ENCODE measurements at places on chromosomes 13 and 19.

DNA sequence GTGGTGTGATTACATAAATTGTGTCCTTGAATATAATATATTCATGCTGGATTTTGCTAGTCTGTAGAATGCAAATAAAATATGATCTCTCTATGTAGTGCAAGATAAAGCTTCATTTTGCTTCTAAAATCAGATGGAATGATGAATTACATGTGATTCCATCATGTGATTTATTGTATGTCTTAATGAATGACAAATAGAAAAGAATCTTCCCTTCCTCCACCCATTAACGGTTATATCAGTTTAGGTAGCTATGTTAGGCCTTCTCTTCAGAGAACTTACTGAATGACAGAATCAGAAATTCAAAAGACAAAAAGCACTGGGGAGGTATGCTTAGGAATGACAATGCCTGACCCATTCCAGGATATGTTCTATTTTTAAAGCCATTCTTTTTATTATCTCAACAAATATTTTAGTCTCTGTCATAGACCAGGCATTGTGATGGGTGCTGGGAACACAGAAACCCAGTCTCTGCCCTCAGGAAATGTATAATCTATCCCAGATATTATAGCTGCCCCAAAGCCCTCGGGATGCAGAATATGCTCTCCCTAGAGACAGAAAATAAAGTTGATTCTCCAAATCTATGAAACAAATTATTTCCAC is 90.6 kb downstream of the TEX26 start:
- no peak for DNase-seq

- no peak for DNase-seq
Measured at GRCh38 chr19:19075126-19075525, 11.3 kb downstream of the SLC25A42 start.

- no peak for DNase-seq
Measured at GRCh38 chr19:6476155-6476895, 5.3 kb downstream of the DENND1C start.

DNA sequence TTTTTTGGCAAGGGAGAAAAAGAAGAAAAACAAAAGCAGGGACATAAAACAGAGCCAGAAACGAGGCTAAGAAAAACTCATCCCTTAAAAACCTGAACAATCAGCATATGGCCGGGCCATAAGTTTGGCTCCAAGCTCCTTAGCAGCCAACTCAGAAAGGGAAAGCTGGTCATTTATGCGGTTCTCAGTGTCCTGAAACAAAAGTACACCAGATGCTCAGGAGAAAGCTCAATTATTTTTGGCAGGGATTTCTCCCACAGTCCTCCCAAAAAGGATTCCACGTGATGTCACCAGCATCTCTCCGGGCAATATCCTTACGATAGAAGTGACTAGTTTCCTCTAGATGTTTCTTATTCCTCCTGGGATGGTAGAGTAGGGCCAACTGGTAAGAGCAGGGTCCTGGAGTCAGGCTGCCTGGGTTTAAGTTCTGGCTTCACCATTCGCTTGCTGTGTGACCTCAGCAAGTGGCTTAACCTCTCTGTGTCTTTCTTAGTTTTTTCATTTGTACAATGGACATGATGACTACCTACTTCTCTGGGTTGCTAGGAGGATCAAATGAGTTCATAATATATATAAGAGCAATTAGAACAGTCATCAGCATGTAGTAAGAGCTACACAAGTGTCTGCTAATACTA is 34.0 kb downstream of the PIN1 start:
- no peak for DNase-seq

DNA sequence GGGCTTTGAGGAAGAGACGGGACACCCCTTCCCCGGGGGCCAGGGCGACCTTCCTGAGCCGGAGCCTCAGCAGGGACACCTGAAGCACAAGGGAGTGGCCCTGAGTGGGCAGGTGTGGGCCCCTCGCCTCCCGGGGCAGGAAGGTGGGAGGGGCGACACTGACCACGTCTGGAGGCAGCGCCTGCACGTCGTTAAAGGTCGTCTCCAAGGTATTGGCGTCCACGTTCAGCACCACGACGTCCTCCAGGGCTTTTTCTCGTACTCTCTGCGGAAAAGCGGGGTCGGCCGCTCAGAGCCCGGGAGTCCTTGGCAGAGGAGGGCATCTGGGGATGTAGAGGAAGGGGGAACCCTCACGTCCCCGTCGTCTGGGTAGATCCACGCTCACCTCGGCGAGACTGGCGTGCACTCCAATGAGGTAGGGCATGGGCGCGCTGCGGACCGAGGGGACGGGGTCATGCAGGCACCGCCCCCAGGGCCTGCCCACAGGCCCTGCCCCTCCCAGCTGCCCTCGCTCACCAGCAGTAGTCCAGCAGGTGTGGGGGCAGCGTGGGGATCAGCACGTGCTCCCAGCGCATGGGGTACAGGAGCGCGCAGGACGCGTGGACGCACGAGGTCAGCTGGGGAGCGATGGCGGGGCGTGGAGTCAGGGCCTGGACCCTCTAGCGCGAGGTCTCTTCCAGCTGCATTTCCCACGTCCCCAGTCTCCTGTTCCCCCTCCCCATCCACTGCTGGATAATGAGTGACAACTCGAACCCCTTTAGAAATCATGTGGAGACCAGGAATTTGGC is 6.1 kb downstream of the DENND1C start:
- no peak for DNase-seq

GRCh38 chr13:65453982-65454381 is 1776.2 kb downstream of the PCDH9 start:
- peak; percentile 48 for DNase-seq

GRCh38 chr13:69585656-69586055 is 522.0 kb upstream of the ATXN8OS start:
- no peak for DNase-seq

- no peak for DNase-seq
Measured at GRCh38 chr19:39446365-39447084, 1.1 kb downstream of the SUPT5H start.

GRCh38 chr19:31315652-31316051 is 33.6 kb downstream of the TSHZ3 start:
- no peak for DNase-seq

DNA sequence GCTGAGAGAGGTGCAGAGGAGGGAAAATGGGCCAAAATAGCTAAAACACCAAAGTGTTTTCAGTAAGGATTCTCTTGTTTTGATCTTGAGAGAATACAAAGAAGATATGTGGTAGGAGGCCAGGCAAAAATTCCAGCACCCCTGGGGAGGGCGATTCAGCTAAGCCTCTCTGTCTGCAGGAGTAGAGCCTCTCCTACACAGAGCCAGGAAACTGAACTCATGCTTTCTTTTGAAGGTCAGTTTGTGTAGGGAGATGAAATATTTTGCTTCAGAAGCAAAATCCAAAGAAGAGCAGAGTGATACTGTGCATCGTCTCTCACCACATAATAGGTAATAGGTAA is 565.0 kb downstream of the FGF9 start:
- DNase-seq, result no peak

DNA sequence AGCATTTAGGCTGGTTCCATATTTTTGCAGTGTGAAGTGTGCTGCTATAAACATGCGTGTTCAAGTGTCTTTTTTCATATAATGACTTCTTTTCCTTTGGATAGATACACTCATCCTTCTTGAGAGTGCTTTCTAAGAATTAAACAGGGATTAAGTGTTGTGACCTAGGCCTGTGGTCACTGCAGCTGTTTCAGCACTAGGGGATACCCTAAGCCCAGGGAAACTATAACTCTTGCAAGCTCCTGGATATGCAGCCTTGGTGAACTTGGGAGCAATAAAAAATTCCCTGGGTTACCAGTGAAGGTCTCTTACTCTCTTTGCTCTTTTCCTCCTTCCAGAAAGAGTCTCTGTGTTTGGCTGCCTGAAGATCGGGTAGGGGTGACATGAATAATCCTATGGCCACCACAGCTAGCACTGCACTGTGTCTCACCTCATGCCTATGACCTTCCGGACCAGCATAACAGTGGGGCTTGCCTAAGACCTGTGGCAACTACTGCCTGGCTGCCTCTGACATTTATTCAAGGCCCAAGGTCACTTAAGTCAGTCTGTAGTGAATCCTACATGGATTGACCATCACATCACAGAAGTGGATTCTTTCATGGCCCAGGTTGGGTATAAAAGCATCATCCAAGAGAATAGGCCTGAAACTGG is 799.7 kb downstream of the DACH1 start:
- DNase-seq, result no peak

DNA sequence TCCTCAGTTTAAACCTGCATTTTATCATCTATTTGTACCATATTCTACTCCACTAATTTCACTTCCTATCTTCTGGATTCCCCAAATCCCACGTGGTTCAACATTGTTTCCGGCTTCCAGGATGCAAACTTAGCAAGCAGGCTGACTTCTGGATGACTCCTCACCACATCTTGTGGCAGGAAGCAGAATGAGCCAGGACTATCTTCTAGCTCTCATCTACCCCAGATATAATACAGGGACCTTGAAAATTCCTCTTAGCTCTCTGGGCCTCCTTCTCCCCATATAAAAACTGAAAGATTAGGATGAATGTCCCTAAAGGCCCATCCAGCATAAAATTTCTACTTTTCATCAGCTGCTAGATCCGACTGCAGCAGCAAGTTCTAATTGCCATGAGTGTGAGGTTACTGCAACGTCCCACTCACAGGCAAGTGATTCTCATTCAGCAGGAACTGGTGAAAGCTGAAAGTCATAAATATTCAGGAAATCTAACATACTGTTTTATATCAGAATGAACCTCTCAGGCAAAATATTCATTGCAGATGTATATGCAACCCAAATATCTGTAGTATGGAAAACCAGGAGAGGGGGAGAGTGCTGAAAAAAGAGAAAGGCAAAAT is 93.4 kb downstream of the KCTD12 start:
- DNase-seq, result peak; percentile 31

- DNase-seq, result no peak
Measured at GRCh38 chr13:60753641-60754040, 356.6 kb downstream of the TDRD3 start.

DNA sequence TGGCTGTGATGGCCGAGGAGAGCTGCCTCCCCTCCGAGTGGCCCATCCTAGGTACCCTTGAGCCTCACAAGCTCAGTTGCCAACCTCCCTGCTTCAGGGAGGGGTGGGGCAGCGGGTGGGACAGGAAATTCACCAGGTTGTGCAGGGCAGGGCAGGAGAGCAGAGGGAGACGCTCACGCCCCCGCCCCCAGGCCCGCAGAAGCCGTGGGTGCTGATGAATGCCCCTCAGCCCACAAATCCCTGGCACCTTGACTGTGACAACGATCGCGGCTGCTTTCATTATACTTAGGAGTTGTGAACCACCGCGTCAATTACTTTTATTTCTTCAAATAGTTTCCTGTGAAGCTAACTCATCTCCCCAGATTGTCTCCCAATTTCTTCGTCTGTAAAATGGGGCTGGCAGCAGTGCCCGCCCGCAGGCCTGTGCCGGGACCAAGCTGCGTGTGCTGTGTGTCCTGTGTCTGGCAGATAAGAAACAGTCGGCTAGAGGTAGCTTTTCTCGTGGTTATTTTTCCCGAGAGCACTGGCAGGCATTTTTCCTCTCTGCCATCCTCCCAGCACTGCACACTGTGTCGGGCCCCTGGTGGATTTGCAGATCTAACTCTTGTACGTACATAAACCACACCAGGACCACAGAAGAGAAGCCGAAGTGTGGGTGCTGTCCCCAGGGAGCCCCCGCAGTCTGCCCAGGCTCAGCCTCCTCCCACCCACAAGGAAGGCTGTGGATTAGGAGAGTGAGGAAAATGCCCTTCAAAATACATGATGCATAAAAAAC is 7.9 kb upstream of the RASA3 start:
- DNase-seq, result no peak

GRCh38 chr19:46775642-46776258 is 12.6 kb downstream of the SLC1A5 start:
- DNase-seq, result no peak

- DNase-seq, result peak; percentile 81
Measured at GRCh38 chr19:55441692-55442321, 1.3 kb downstream of the SHISA7 start.

- no peak for DNase-seq
Measured at GRCh38 chr19:12425236-12425887, 15.5 kb downstream of the ZNF443 start.

DNA sequence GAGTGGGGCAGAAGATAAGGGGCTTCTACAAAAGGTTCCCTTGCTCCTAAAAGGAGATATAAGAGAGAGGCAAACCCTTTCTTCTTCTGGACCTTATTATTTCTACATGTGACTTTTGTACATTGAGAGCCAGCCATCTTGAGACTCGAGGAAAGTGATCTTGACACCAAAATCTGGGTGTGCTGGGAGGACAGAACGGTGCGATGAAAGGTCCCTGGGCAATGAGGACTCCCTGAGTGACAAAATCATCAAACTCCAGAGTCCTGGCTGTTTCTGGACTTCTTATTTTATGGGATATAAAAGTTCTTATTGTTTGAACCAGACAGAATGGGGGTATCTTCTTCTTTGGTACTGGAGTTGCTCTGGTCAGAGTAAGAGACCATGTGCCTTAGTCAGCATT is 411.0 kb downstream of the ZNF536 start:
- no peak for DNase-seq

GRCh38 chr19:30178721-30179402 is 193.3 kb upstream of the ZNF536 start:
- DNase-seq, result no peak

DNA sequence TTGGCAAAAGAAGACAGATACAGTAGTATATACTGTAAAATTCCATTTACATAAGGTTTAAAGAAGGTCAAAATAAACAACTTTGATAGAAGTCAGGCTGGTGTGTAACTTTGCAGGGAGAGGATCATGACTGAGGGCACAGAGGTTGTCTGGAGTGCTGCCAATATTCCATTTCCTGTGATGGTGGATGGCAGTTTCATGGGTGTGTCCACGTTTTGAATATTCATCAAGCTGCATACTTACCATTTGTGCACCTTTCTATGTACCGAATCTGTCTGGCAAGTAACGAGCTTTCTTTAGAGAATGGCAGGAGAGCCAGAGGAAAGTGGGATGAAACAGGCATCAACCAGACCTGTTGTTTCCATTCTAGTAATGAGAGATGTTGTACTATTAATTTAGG is 420.5 kb upstream of the HTR2A start:
- peak; percentile 23 for DNase-seq

GRCh38 chr19:15859187-15859586 is 38.7 kb downstream of the CYP4F2 start:
- no peak for DNase-seq

- no peak for DNase-seq
Measured at GRCh38 chr19:3186160-3186688, 494 bp downstream of the NCLN start.

DNA sequence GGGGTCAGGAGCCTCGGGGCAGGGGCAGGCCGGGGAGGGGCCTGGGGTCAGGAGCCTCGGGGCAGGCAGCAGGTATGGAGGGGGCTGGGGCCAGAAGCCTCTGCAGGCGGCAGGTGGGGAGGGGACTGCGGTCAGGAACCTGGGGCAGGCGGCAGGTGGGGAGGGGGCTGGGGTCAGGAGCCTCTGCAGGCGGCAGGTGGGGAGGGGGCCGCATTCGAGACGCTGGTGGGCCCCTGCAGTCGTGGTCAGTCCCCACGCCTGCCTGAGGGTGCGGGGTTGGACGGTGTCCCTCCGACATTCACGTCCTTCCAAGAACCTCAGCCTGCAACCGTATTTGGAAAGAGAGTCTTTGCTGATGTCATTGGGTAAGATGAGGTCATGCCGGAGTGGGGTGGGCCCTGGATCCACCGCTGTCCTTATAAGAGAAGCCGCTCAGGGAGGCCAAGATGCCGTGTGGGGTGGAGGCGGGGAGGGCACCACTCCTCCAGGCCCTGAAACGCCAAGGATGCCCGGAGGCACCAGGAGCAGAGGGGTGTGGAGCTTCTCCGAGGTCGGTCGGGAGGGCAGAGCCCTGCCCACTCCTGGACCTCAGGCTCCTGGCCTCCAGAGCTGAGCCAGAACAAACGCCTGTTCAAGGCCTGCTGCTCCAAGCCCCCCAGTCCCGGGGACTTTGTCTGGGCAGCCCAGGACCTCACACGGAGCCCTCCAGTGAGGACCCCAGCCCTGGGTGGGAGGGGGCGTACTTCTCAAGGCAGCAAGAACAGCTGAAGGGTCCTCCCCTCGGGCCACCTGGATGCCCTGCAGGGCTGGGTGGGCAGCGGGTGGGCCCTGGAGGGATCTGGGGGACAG is 30.1 kb downstream of the PIP5K1C start:
- DNase-seq, result no peak
